ENCODE measurements at places on chromosomes 7 and 10.
A peak's percentile ranks its signal among the peaks of the same experiment; 100 is the strongest.

GRCh38 chr10:107340326-107340725 lies 175.8 kb upstream of the SORCS1 start:
- DNase-seq, result no peak

GRCh38 chr10:102669206-102670064 lies 25.2 kb downstream of the TRIM8 start:
- peak; percentile 63 for DNase-seq

DNA sequence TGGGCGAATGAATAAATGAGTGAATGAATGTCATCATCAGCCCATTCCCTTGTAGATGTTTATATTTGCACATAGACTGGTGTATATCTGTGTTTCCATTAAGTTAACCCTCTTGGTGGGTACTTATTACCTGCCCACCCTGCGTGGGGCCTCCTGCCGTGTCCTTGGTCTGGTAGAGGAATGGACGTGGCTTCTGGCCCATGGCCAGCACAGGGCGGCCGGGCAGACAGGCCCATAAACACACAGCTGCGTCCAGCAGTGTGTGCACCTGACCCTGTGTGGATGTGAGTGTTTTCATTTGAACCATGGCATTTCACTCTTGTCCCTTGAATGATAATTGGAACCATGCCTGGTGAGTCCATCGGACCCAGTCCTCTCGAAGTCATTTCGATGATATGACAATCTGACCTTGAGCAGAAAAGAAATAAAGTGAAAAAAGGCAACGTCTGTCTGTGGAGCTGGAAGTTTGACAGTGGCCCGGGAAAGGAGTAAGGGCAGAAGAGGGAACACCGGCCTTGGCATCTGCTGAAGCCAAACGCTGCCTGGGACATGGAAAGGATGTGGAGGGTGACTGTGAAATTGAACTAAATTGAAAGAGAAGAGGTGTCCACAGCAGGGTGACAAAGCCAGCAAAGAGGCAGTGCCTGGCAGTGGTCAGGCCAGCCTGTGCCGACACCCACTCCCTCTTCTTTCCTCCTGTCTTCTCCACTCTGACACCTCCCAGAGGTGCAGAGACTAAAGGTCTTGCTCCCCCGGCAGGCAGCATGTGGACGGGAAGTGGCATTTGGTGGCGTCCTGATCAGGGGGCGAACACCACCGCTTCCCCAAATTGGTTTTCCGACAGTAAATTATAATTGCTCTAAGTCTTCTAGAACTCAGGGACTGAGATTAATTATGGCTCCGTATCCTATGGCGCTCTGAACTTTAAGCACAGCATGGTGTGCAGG lies 199.0 kb upstream of the ZMIZ1 start:
- DNase-seq, result no peak

- no peak for DNase-seq
These were observed 84.2 kb upstream of the CREB5 start for GRCh38 chr7:28328146-28328545.

DNA sequence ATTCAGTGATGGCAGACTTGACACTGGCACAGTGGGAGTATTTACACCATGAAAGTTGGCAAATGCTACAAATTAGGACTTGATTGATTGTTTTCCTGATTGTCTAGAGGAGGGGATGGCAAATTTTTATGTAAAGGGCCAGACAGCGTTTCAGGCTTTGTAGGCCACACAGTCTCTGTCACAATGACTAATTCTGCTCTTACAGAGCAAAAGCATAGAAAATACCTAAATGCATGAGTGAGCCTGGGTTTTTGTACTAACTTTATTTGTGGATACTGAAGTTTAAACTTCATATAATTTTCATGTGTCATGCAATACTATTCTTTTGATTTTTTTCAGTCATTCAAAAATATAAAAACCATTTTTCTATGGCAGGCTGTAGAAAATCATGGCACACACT lies 9.0 kb upstream of the ARMS2 start:
- DNase-seq, result peak; percentile 40

GRCh38 chr7:139471740-139472353 lies 11.6 kb downstream of the KLRG2 start:
- peak; percentile 91 for DNase-seq

GRCh38 chr7:10015687-10016086 lies 958.0 kb upstream of the PHF14 start:
- DNase-seq, result no peak

GRCh38 chr10:102242118-102242485 lies 790 bp upstream of the PITX3 start:
- DNase-seq, result no peak

GRCh38 chr7:28029051-28029450 lies 151.5 kb downstream of the JAZF1 start:
- DNase-seq, result no peak

GRCh38 chr10:110546499-110547110 lies 20.9 kb upstream of the SMC3 start:
- DNase-seq, result no peak

- peak; percentile 93 for DNase-seq
These were observed 1.1 kb downstream of the VIM start for GRCh38 chr10:17229016-17229716.

- peak; percentile 16 for DNase-seq
These were observed 27.4 kb downstream of the FAM241B start for GRCh38 chr10:69657430-69657829.

GRCh38 chr7:30320392-30320791 lies 36.0 kb downstream of the ZNRF2 start:
- no peak for DNase-seq

DNA sequence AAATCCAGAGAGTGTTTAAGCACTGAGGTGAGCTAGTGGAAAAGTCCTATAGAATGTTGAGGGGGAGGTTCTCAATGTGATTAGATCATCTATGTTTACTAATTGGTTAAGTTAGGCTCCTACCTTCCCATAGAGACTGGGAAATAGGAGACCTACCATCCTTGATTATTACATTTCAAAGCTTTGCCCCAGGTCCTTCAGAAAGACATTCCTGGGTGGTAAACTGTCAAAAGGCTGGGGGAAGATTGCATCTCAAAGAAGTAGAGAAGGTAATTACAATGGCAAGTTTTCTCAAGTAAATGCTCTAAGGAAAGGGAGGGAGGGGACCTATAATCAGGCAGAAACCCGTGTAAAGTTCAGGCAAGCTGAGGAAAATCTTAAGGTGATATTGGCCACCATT lies 247.8 kb upstream of the SMIM30 start:
- no peak for DNase-seq

DNA sequence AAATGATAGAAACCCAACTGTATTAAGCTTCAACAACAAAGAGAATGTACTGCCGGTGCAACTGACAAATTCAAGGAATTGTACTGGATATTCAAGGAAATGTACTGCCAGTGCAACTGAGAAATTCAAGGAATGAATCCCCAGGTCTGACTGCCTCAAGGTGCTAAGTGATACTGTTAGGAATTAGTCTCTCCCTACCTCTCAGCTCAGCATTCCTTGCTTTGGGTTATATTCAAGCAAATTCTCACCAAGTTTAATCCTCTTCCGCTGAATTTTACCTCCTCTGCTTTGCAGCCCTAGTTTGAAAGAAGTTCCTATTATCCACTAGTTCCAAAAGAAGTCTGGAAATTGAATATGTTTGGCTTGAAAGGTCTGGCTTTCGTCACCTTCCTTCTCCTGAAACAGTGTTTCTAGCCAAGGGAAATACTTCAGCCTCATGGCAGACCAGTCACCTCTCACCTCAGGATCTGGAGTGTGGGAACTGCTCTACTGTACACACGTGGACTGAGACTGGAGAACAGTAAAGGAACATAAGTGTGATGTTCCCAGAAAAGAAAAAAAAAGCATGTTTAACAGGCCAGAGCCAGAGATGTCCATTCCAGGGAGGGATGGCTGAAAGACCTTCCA lies 60.4 kb downstream of the SORCS1 start:
- no peak for DNase-seq

DNA sequence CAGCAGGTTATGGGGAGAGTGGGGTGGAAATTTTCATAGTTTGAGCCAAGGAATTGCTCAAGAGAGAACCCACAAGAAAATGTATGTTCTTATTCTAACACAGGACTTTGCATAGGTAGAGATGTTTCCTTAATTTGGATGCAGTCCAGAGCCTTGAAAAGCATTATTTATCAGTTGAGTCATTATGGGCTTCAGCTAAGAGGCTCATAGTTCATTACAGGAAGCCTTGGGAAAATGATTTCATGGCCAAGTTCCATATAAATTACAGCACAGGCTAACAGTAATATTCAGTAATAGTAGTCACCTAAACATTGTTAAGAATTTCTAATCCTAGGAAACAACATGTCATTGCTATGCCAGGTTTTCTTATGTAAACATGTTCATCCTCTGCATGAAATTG lies 131.1 kb upstream of the PTPRZ1 start:
- DNase-seq, result no peak

GRCh38 chr7:150951521-150951920 lies 26.6 kb downstream of the KCNH2 start:
- no peak for DNase-seq

GRCh38 chr10:47458466-47459154 lies 25.3 kb downstream of the ANXA8 start:
- peak; percentile 75 for DNase-seq

DNA sequence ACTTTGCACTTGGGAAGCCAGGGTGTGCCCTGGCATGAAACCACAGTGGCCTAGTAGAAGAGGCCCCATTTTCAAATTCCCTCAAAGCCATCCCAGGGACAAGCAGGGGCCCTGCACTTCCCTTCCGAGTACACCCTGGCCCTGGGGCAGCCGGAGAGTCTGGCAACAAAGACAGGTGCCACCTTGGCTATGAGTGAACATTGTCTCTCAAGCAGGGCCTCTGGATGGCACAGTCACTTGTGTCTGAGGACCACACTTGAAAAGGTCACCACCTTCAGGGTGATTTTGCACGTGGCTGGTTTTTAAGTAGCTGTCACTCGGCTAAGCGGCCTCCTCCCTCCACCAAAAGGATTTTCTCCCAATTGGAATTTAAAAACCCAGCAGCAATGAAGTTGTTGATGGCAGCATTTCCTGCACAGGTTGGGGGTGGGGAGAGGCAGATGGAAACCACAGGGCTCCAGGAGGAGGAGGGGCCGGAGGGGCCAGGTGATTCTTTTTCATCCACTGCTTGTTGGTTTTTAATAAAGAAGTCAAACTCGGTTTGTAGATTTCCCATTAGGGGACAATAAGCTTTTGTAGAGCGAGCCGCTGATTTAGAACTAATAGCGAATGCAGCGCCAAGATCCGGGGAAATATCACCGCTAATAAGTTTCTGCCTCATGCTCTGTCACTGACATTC lies 33.9 kb downstream of the C10orf105 start:
- DNase-seq, result no peak

DNA sequence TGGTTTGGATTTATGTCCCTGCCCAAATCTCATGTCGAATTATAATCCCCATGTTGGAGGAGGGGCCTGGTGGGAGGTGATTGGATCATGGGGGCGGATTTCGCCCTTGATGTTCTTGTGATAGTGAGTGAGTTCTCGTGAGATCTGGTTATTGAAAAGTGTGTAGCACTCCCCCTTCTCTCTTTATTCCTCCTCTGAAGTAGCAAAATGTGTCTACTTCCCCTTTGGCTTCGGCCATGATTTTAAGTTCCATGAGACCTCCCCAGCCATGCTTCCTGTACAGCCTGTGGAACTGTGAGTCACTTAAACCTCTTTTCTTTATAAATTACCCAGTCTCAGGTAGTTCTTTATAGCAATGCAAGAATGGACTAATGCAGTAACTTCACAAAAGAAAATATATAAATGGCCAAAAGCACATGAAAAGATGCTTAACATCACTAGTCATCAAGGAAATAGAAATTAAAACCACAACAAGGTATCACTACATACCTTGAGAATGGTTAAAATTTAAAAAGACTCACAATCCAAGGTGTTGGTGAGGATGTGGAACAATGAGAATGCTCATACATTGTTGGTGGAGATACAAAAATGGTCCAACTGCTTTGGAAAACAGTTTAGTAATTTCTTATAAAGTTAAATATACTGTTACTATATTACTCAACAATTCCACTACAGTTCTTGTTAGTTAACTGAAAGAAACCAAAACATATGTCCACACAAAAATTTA lies 218.7 kb downstream of the SNX10 start:
- DNase-seq, result no peak

- DNase-seq, result no peak
These were observed 37.9 kb downstream of the CCM2 start for GRCh38 chr7:45037876-45038275.

DNA sequence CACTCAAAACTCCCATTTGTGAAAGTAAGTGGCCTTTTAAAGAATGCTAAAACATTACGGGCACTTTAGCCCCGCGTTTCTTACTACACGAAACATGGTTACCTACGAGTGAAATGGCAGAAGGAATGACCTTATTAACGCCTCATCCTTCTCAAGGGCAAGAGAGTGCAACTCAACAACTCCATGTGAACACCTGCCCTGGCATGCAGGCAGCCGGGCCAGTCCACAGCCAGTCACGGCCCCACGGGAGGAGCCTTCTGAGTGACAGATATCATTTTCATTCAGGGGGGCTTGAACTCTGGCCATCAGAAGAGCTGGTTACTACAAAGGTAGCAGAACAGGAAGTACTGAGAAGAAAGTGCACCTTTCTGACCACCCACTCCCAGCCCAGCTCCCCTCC lies 236.1 kb downstream of the PTPRN2 start:
- DNase-seq, result no peak

GRCh38 chr7:20331910-20332813 lies 1.5 kb downstream of the ITGB8 start:
- DNase-seq, result peak; percentile 60

- DNase-seq, result peak; percentile 13
These were observed 608 bp downstream of the AKR1B10 start for GRCh38 chr7:134527979-134528371.

GRCh38 chr10:49830016-49830415 lies 67.9 kb upstream of the OGDHL start:
- DNase-seq, result no peak

- DNase-seq, result peak; percentile 41
These were observed 20.9 kb downstream of the ANKRD7 start for GRCh38 chr7:118245267-118246040.

- DNase-seq, result peak; percentile 27
These were observed 45.7 kb downstream of the SKIDA1 start for GRCh38 chr10:21479570-21480315.

DNA sequence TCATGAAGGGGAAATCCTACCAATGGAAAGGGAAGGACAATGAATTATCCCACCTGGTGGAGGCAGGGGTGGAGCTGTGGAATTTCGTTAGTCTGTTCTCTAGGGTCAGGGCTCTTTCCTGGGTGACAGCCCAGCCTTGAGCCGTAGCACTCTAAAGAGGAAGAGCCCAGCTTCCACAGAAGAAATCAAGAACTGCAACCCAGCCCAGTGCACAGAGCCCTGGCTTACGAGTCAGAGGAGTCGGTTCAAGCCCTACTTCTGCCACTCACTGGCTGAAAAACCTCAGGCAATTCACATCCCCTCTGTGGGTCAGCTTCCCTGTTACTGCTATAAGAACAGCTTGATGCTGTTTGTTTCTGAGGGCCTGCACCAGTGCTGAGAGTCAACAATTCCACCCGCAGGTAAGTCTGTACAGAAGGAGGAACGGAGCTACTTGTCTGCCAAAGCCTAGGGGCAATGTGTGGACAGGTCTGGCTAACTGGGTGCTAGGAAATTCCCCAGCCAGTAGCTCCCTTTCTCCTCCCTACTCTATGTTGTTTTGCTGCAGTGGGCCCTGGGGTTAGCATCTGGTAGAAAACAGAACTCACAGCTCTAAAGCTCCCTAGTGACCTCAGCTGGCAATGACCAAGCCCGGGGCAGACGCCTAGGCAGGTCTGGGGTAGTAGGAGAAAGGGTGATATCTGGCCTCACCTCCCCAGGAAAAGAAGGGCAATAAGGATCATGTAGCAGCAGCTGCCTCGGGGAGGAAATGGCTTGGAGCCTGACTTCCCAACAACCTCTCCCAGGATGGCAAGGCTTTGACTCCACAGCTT lies 3.3 kb downstream of the AVPI1 start:
- DNase-seq, result peak; percentile 70

All from kidney tubule cell (primary cell).